Epithelial cell of umbilical artery (primary cell): ENCODE measurements at places on chromosomes 13 and 19. TPM values are rescaled to one million over a fixed set of nuclear protein-coding genes. Genes with fewer than 3 reads are reported as not detected.

LMO7 gene
- total RNA-seq: 8.8 and 38.7 TPM in 2 replicates

JOSD2 gene
- 15.3 and 22.1 TPM in 2 replicates for total RNA-seq

BEST2 gene
- not detected in 2 replicates for total RNA-seq

PRKCG gene
- total RNA-seq: not detected in 2 replicates

ZNF177 gene
- 0.97 and 1.7 TPM in 2 replicates for total RNA-seq

ACP5 gene
- total RNA-seq: not detected in 2 replicates

BICRA gene
- 5.0 and 5.5 TPM in 2 replicates for total RNA-seq
